Upper lobe of left lung (tissue), 6 donors: ENCODE measurements at places on chromosomes 16 and 17. TPM values are rescaled to one million over a fixed set of nuclear protein-coding genes. Genes with fewer than 3 reads are reported as not detected.

DNA sequence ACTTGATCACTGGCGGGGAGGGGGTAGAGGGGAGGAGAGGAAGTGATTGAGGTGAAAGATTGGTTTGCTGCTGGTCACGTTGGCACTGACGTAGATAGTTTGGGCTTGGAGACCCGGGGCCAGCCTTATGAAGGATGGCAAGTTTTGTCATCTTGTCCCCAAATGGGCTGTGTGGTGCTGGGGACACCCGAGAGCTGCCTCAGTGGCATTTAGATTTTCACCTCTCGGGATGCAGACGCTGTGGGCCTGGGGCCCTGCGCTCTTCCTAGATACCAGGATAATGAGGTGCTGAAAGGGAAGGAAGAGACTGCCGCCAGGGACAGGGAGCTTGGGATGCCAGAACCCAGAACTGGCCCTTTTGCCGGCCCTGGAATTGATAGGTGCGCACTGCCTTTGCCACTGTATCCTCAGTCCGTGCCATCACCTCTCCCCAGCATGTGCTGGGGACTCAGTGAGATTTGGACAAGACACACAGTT lies 1.4 kb upstream of the SOCS3 start:
- H3K4me3 ChIP-seq, result peak overlapping the region; percentile 99
- peak overlapping the region; percentile 100 for H3K27ac ChIP-seq
- no peak for DNase-seq
- no peaks in the 10 kb centered on the region for H3K27me3 ChIP-seq
- peaks cover 58% of the 10 kb centered on the region for H3K4me1 ChIP-seq

GRCh38 chr17:68572138-68572842 lies 28.9 kb downstream of the FAM20A start:
- peaks cover 17% of the 10 kb centered on the region for H3K4me1 ChIP-seq
- H3K4me3 ChIP-seq, result no peak overlapping the region
- no peaks in the 10 kb centered on the region for H3K27me3 ChIP-seq
- H3K27ac ChIP-seq, result no peak overlapping the region
- peak; percentile 40 for DNase-seq

- peak overlapping the region; percentile 22 for H3K27ac ChIP-seq
- peaks cover 45% of the 10 kb centered on the region for H3K4me1 ChIP-seq
- no peaks in the 10 kb centered on the region for H3K27me3 ChIP-seq
- DNase-seq, result peak; percentile 60
- H3K4me3 ChIP-seq, result no peak overlapping the region
These were observed 175.4 kb downstream of the SEC14L1 start for GRCh38 chr17:77316191-77316641.

GRCh38 chr17:57544401-57544800 lies 200.7 kb downstream of the CCDC182 start:
- H3K27ac ChIP-seq, result no peak overlapping the region
- DNase-seq, result no peak
- H3K36me3 ChIP-seq, result no peaks in the 10 kb centered on the region

- H3K4me3 ChIP-seq, result no peak overlapping the region
- H3K27ac ChIP-seq, result no peak overlapping the region
- no peak for DNase-seq
- no peaks in the 10 kb centered on the region for H3K27me3 ChIP-seq
- no peaks in the 10 kb centered on the region for H3K36me3 ChIP-seq
These were observed 780.5 kb upstream of the GOT2 start for GRCh38 chr16:59514651-59515050.

- no peak for DNase-seq
- no peak overlapping the region for H3K4me3 ChIP-seq
- peaks cover 5% of the 10 kb centered on the region for H3K4me1 ChIP-seq
- H3K36me3 ChIP-seq, result no peaks in the 10 kb centered on the region
- no peak overlapping the region for H3K27ac ChIP-seq
These were observed 6.3 kb upstream of the C1QTNF8 start for GRCh38 chr16:1102333-1102700.

GRCh38 chr17:78643326-78643725 lies 66.1 kb upstream of the DNAH17 start:
- peak; percentile 62 for DNase-seq
- no peaks in the 10 kb centered on the region for H3K27me3 ChIP-seq
- H3K36me3 ChIP-seq, result no peaks in the 10 kb centered on the region
- H3K4me1 ChIP-seq, result peaks cover 10% of the 10 kb centered on the region

DNA sequence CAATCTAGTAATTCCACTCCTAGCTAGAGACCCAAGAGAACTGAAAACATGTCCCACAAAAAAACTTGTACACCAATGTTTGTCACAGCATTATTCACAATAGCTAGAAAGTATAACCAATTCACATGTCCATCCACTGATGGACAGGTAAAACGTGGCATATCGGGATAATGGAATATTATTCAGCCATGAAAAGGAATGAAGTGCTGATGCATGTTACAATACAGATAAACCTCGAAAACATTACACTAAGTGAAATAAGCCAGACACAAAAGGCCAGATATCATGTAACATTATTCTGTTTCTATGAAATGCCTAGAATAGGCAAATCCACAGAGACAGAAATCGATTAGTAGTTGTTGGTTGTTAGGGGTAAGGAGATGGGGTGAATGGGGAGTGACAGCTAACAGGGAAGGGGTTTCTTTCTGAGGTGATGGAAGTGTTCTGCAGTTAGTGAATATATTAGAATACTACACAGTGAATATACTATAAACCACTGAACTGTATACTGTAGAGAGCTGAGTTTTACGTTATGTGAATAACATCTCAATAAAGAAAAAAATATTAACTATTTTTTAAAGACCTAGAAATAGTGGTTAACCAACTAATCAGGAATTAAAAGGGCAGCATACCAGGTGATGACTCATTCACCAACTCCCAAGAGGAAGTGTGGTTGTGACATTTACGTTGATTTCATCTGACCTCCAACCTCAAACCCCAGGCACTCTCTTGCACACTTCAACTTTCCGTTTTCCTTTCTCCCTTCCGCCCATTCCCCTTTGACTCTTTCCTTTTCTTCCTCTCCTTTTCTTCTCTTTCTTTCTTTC lies 48.6 kb downstream of the GAS7 start:
- H3K27me3 ChIP-seq, result no peaks in the 10 kb centered on the region
- peaks cover 7% of the 10 kb centered on the region for H3K4me1 ChIP-seq
- no peaks in the 10 kb centered on the region for H3K36me3 ChIP-seq

- peaks cover 19% of the 10 kb centered on the region for H3K27me3 ChIP-seq
- no peak for DNase-seq
- no peak overlapping the region for H3K27ac ChIP-seq
- H3K36me3 ChIP-seq, result no peaks in the 10 kb centered on the region
These were observed 1.9 kb downstream of the C1QTNF8 start for GRCh38 chr16:1094124-1094479.

GRCh38 chr17:43442711-43443110 lies 41.1 kb upstream of the DHX8 start:
- DNase-seq, result no peak
- no peak overlapping the region for H3K27ac ChIP-seq
- no peaks in the 10 kb centered on the region for H3K4me1 ChIP-seq
- no peaks in the 10 kb centered on the region for H3K36me3 ChIP-seq
- H3K27me3 ChIP-seq, result no peaks in the 10 kb centered on the region

DNA sequence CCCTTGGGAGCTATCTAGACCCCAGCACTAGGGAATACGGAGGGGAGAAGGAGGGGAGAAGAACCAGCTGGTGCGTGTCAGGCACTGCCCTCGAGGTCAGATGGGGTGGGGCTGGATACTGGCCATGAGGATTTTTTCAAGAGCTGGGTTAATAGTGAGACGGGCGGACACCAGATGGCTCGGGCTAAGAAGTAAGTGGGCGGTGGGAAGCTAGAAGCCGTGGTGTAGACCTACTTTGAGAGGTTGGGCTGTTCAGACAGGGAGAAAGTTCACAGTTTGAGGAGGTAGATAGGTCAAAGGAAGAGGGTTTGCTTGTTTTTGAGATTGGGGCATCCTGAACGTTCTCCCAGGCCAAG lies 303.8 kb downstream of the SEC14L1 start:
- H3K4me3 ChIP-seq, result no peak overlapping the region
- DNase-seq, result no peak
- no peaks in the 10 kb centered on the region for H3K36me3 ChIP-seq
- H3K4me1 ChIP-seq, result peaks cover 65% of the 10 kb centered on the region
- H3K27ac ChIP-seq, result peak overlapping the region; percentile 78

DNA sequence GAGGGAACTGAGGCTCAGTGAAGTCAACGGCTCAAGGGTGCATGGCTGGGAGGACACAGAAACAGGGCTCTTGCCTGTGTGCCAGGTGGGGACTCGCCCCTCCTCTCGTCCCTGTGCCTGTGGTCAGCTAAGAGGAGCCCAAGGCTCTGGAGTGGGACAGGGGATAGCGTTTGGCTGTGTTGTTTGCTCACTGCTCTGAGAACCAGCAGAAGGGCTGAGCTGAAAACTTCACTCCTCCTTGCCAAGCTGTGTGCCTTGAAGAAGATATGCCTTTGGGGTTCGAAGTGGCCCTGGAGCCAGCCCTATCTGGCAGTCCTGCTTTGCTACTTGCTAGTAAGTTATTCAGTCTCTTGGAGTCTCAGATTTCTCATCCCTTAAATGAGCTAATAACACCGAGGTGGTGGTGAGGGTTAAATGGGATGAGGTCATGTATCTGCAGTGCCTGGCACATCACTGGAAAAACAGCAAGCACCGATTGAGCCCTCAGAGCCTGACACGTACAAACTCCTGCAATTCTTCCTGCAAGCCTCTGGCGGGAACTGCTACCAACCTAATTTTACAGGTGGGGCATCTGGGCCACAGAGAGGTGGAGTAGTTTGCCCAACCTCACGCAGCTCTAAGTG lies 17.7 kb downstream of the FOXL1 start:
- H3K36me3 ChIP-seq, result no peaks in the 10 kb centered on the region
- H3K27me3 ChIP-seq, result peaks cover 9% of the 10 kb centered on the region
- no peak for DNase-seq
- no peak overlapping the region for H3K27ac ChIP-seq

DNA sequence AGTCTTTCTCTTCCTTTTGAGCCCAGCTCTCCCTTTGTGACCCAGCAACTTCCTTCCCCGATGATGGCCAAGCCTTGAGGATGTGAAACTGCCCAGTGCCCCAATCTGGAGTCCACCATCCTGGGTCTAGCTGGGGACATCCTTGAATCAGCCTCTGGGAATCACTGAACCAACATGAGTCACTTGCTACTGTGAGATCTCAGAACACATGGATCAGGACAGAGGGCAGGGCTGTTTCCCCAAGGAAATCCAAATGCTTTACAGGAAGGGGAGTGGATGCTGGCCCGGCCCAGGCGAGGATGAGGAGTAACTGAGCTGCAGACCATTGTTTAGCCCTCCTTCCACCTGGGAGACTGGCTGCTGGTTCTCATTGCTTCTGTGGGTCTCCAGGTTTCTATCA lies 547.6 kb downstream of the WWOX start:
- no peak overlapping the region for H3K4me3 ChIP-seq
- no peak overlapping the region for H3K27ac ChIP-seq
- no peak for DNase-seq
- H3K36me3 ChIP-seq, result no peaks in the 10 kb centered on the region
- no peaks in the 10 kb centered on the region for H3K27me3 ChIP-seq

DNA sequence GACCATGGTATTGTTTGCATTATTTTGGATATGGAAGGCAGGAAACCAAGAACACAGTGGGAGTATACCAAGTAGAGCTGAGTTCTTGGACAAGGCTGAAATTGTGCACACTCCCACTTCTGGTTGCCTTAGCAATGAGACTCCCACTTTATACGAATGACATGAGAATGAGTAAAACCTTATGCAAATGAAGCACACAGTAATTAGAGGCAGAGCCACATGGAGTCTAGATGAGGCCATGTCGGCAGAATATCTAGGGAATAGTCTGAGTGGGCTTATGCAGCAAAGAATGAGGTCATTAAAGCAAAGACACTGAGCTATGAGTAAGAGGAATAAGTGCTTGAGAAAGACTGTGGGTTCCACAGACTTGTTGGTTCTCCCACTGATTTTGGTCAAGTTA lies 178.7 kb downstream of the GRIN2A start:
- H3K4me1 ChIP-seq, result no peaks in the 10 kb centered on the region
- H3K27ac ChIP-seq, result no peak overlapping the region
- no peak overlapping the region for H3K4me3 ChIP-seq
- H3K36me3 ChIP-seq, result no peaks in the 10 kb centered on the region
- H3K27me3 ChIP-seq, result no peaks in the 10 kb centered on the region

DNA sequence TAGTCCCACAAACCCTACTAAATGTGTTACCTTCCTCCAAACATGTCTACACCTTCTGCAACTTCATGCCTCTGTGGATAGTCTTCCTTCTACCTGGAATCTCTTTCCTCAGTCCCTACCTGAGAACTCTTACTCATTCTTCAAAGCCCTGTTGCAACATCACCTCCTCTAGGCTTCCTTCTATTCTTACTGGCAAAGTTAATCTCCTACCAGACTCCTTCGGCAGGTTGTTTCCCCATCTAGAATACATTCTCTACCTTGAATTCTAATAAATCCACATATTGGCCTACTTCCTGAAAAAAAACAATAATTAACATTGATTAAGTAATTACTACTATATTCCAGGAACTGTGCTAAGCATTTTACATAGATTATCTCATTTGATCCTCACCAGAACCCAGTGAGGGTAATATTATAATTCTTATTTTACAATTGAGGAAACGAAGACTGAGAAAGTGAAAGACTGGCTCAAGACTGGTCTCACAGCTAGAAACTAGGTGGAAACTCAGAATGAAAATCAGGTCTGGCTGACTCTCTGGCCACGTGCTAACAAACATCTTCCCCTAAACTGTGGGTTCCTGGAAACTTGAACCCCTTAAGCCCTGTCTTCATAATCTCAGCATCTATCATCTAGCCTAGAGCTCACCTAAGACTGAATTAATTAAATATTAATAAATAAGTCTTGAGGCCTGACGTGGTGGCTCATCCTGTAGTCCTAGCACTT lies 4.6 kb upstream of the STAT3 start:
- no peak for DNase-seq
- H3K27ac ChIP-seq, result no peak overlapping the region
- peaks cover 9% of the 10 kb centered on the region for H3K4me1 ChIP-seq
- H3K4me3 ChIP-seq, result no peak overlapping the region
- no peaks in the 10 kb centered on the region for H3K27me3 ChIP-seq

Gene LRRC75A
- 2.9 TPM for total RNA-seq

Gene RPL19
- 1,505 TPM for total RNA-seq

Gene CD79B
- 0.91 TPM for total RNA-seq

Gene RNU2-1
- total RNA-seq, result not detected

Gene ATXN2L
- total RNA-seq, result 183 TPM

Gene TNFRSF17
- 1.6 TPM for total RNA-seq

Gene ITGAL
- 88.0 TPM for total RNA-seq
